Muscle of leg (tissue), 16 donors: ENCODE measurements at places on chromosomes 2 and 18. TPM values are rescaled to one million over a fixed set of nuclear protein-coding genes. Genes with fewer than 3 reads are reported as not detected.

DNA sequence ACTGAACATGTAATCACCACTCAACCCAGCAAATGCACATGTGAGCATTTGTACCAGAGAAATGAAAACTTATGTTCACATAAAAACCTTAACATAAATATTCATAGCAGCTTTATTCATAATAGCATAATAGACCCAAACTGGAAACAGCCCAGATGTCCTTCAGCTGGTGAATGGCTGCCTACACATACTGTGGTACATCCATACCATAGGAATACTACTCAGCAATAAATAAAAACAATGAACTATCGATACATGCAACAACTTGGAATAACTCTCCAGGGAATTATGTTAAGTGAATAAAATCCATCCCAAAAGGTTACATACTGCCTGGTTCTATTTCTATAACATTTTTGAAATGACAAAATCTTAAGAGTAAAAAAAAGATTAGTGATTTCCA lies 140.0 kb downstream of the AGPS start:
- DNase-seq = no peak

- no peak for DNase-seq
Observed at GRCh38 chr2:10522170-10522448, 74.0 kb upstream of the ODC1 start.

- peak; percentile 62 for DNase-seq
Observed at GRCh38 chr2:120779781-120780283, 44.2 kb downstream of the GLI2 start.

DNA sequence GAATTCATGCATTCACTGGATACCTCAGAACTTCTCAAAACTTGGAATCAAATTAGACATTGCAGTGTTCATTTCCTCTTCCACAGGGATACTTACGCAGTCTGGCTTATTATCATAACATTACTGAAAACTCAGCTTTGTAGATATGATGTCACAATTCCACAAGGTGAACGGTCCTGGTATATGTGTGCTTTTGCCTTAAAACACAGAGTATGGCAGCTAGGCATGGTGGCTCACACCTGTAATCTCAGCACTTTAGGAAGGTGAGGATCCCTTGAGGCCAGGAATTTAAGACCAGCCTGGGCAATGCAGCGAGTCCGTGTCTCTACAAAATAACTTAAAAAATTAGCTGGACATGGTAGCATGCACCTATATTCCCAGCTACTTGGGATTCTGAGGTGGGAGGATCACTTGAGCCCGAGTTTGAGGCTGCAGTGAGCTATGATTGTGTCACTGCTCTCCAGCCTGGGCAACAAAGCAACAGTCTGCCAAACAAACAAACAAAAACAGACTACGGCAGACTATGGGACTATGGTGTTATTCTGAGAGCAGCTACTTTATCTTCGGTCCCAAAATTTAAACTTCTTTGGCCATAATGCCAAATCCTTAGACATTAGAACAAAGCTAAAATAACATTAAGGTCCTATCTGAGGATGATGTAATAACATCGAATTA lies 1191.9 kb upstream of the SLC39A10 start:
- DNase-seq = peak; percentile 5

DNA sequence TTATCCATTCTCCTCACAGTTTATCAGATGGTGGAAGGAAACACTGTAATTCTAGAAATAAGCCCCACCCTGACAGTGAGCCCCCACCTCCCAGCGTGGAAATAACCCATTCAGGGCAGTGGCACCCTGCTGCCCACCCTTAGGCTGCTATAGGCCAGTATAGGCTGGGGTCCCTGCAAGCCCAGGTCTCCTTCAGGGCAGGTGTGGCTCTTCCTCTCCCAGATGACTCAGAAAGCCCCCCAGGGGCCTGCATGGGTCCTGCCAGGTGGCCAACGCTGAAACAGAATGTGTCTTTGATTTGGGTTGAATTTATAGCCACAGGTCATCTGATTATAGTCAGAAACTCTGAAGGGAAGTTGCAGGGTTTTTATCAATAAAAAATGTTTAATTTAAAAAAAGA lies 136.4 kb downstream of the SH3RF3 start:
- no peak for DNase-seq

Gene LRRC30
- 7.0 TPM for polyA plus RNA-seq

- peak; percentile 48 for DNase-seq
Observed at GRCh38 chr2:190864375-190864774, 16.2 kb upstream of the GLS start.

GRCh38 chr2:101869527-101869926 lies 122.2 kb upstream of the IL1R2 start:
- no peak for DNase-seq

Gene NGEF
- 1.9 TPM for polyA plus RNA-seq

DNA sequence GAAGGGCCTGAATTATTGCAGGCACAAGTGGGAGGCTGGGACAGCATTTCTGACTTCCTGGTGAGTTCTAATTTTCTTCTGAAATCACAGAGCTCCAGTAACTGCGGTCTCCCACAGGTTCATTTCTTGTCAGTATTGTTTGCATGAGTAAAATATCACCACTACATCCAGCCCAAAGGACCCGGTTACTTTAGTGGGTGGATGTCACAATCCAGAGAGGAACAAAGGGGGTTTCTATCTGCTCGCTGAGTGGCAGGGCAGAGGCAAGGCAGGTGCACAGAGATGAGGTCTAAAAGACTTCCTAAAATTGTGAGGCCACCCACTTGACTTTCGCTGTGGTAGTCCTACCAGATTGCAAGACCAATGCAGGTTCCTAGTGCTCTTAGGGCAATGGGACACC lies 800.4 kb upstream of the ID2 start:
- DNase-seq = no peak

- DNase-seq = peak; percentile 41
Observed at GRCh38 chr2:161273038-161273760, 35.0 kb upstream of the PSMD14 start.

Gene NT5C1B
- polyA plus RNA-seq = 0.56 TPM

Gene COLEC11
- 0.61 TPM for polyA plus RNA-seq

DNA sequence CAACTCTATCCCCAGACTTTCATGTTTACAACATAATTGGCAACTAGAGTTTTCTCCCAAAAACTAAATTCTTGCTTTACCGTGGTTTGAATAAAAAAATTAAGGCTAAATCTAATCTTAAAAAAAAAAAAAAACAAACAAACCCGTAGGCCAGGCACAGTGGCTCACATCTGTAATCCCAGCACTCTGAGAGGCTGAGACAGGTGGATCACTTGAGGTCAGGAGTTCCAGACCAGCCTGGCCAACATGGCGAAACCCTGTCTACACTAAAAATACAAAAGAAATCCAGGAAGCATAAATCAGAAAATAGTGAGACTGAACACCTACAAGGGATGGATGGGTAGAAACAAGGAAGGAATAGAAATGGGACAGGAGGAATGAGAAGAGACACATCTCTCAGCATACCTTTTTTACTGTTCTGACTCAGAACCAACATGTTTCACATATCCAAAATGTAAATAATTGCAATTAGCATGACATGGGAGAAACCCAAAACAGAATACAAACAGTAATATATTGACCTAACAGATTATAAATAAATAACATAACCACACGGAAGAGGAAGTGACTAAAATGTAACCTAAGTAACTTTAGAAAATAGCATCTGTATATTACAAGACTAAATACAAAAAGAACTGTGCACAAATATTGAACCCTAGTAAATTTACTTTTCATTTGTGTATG lies 17.5 kb downstream of the MGAT4A start:
- DNase-seq = no peak

- DNase-seq = no peak
Observed at GRCh38 chr2:207930747-207931146, 94.6 kb downstream of the PLEKHM3 start.

Gene KDSR
- polyA plus RNA-seq = 18.8 TPM

- peak; percentile 20 for DNase-seq
Observed at GRCh38 chr2:234025466-234025865, 25.0 kb upstream of the SPP2 start.

DNA sequence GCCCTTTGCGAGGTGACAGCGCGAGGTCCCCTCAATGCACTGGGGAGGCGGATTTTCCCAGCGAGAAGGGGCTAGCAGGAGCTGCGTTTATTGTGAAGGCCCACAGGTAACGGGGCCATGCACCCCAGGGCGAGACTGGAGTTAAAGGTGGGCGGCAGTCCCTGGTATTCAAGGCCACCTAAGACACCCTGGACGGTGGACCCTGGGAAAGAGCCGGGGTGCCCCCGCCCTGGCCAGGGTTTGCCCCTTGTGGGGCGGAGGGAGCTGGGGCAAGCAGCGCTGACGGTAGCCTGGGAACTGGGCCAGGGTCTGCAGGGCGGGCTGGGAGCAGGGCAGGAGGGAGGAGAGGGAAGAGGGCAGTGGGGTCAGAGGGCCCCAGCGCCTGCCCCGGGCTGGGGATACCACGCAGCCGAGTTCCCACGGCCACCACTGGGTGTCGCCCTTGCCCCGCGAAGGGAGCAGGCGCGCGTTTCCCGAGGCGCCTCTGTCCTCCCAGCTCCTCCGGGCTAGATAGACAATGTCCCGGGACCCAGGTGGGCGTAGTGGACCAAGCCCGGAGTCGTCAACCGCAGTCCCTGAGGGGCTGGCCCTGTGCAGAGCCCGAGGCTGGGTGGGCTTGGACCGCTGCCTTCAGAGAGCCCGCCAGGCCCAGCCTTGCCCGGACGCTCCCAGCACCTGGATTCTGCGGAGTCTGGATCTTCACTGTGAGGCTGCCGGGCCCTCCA lies 80.2 kb downstream of the SMAD4 start:
- DNase-seq = peak; percentile 47

Gene VIL1
- 0.44 TPM for polyA plus RNA-seq
